ENCODE measurements at places on chromosomes 5 and 9.

DNA sequence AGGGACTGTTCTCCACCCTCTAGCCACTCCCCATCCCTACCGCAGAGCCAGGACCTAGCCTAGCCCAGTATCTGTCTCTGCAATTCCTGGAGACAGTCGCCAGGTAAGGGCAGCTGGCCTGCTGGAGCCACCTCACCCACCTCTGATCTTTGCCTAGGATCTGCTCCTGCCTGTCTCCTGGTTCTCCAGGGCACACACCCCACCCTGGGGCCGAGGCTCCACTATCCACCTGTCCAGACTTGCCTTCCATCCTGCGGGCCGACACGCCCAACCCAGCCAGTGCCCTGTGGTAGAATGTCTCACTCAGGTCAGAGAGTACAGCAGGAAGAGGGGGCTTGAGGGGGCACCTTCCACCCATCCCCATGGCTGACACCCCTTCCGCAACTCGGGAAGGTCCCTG is 15.7 kb upstream of the AQP7 start:
- no peak for DNase-seq

GRCh38 chr5:143347698-143348344 is 55.7 kb downstream of the NR3C1 start:
- DNase-seq = no peak

DNA sequence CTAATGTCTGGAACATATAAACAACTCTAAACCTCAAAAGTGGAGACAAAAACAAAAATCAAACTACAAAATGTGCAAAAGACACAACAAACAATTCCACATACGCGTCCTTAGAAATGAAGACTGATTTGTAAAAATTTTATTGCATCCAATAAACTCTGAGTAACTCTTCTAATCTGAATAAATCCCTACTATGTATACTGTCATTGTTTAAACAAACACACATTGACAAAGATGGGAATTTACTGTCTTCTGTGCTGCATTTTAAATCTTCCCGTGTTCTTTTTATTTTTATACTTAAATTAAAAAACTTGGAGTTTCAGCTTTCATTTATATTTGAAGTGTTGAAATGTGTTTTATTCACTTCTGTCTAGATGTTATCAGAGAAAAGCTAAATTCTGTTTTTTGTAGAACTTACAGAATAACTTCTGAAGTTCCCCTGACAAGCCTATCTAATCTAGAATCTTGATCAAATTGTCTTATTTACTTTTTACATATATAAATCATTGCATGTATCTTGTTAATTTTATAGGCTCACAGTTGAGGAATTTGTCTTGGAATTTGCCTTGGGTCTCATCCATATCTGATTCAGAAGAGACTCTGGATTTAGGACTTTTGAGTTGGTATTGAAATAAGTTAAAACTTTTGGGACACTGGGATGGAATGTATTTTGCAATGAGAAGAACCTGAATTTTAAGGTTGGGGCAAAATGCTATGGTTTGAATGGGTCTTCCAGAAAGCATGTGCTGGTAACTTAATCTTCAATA is 2064.4 kb upstream of the C9orf72 start:
- DNase-seq = no peak

DNA sequence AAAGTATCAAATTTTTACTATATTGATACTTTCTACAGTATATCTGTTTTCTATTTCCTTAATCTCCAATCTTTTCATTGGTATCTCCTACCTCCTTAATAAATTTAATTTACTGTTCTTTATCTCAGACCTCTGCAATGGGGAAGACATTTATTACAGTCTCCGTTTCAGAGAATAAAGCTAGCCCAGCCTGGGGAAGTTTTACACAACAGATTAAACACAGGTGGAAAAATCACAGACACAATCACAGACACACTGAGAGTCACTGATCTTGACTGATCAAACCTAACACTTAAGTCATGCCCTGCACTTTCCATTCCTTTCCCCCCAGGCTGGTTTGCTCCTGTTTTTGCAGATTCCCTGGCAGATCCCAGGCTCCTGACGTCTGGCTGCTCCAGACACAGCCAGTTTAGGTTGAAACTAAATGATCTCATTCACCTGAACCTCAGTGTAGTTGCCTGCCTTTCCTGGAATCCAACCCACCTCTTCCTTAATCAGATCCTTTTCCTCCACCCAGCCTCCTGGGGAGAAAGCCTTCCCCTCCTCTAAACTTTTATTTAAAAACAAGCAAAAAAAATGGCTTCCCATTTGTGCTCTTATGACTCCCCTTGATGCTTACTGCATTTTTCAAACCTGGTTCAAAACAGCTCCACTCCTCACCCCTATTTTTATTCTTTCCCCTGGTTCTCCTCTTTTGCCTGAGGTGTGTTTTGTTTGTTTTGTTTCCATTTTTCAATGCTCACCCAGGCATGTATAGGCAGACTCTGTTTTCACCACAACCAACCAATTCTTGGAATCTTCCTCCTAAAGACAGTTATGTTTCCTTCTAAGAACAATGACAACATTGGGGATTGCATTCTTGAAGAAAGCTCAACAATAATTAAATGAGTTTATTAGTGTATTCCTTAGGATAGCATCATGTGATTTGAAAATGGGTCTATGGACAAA is 29.5 kb upstream of the OSMR start:
- DNase-seq = no peak

DNA sequence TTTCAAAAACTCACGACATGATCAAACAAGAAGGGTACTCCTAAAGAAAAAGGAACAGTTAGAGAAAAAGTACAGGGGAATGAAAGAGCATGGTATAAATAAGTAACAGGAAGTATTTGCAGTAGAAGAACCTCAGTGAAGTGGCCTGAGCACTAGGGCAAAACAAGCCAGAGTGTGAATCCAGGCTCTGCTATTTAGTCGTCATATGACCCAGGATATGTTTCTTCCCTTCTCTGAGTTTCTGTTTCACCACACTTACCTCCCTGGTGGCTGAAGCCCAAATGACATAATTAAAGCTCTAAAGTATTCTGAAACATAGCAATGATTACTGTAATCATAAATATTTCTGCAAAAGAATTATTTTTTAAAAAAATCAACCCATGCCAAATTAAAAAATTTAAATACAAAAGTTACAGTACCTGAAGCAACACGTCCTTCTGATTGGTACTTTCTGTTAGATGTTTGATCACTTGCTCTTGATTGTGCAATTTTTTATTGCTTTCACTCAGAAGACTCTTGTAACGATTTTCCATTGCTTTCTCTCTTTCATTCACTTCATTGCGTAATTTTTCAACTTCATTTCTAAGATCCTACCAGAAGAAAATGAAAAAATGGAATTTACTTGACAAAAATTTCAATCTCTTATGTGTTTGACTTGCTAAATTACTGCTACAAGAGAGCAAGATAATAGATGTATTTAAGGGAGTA is 88.9 kb downstream of the CDK5RAP2 start:
- no peak for DNase-seq

- DNase-seq = no peak
Observed at GRCh38 chr5:157447201-157447637, 12.8 kb upstream of the NIPAL4 start.

- DNase-seq = no peak
Observed at GRCh38 chr5:88145611-88146467, 122.8 kb downstream of the TMEM161B start.

DNA sequence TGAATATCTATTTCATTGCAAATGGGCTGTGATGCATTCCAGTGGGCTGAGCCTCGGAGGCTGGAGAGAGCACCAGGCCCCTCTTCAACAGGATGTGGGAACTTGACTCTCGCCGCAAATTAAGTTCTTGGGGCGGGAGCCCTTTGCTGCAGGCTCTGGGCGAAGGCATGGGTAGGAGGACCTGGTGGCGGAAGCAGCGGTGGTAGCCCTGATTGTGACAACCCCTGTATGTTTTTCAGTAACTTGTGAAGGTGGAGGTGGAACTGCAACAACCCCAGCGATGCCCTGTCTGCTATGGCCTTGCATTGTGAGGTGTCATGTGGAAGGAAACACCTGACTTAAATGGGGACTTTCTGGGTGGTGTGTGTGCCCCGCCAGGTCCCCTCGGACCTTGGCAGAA is 9.4 kb downstream of the FYB1 start:
- peak; percentile 76 for DNase-seq

GRCh38 chr5:82816926-82817325 is 260.3 kb downstream of the TMEM167A start:
- no peak for DNase-seq

DNA sequence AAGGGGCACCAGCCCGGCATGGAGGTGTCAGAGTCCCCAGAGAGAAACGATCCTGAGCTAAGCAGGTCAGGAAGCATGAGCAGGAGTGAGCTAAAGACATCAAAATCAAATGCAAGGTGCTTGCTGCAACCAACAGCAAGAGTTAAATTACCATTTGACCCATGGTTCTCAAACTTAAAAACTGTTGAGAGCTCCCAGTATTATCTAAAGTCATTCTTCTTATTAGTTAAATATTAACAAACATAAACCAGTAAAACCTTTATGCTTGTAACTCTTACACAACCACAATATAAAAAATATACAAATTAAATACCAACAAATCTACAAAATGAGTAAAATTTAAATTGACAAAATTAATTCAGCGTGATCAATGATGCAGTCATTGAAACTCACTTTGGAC is 51.5 kb downstream of the FANCC start:
- DNase-seq = no peak
